ENCODE measurements at places on chromosomes 2 and 18.
A peak's percentile ranks its signal among the peaks of the same experiment; 100 is the strongest.

- no peak for DNase-seq
Measured at GRCh38 chr2:188391354-188391753, 99.7 kb downstream of the GULP1 start.

GRCh38 chr2:73896362-73897239, 3.8 kb downstream of the ACTG2 start:
- peak; percentile 98 for DNase-seq

DNA sequence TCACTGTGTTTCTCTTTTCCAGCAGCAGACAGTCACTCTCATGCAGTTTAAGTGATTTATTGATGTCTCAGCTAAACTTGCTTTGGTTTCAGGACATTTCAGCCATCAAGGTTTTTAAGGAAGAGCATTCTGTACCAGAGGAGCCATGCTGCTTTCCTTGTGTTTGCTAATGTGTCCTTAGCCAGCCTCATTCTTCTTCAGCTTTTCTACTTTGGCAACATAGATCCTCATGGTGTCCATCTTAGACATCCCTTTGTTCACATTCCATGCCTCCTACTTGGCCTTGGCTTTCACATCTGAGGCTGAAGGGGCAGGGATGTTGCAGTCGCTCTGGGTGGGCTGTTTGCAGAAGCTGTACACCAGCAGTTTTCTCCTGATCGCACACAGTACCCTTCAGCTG, 68.2 kb downstream of the OTX1 start:
- no peak for DNase-seq

GRCh38 chr2:67880291-67880761, 182.5 kb downstream of the C1D start:
- DNase-seq, result peak; percentile 48

GRCh38 chr2:9484533-9484932, 10.2 kb downstream of the IAH1 start:
- DNase-seq, result no peak

- DNase-seq, result no peak
Measured at GRCh38 chr2:231655894-231656293, 52.4 kb upstream of the PTMA start.

GRCh38 chr2:108588070-108588668, 53.9 kb downstream of the LIMS1 start:
- no peak for DNase-seq

DNA sequence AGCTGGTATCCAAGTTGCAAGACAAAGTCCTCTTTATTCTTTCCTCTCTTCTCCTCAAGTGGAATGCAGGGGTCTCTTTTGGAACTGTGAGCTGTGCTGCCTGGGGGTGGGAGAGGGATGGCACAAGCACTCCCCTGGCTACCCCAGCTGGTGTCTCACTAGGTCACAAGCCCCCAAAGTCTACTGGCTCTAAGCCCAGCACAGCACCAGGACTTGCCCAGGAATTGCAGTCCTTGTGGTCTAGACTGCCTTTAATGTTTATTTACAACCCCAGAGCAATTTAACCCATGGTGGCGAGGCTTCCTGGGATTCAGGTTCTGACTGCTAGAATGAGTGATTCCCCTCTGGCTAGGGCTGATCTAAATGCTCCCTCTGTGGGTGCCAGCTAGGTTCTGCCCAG, 199.0 kb upstream of the STK17B start:
- DNase-seq, result peak; percentile 16
